ENCODE measurements at places on chromosomes 6 and 20. TPM values are rescaled to one million over a fixed set of nuclear protein-coding genes. Genes with fewer than 3 reads are reported as not detected.

GRCh38 chr20:33401184-33401920 lies at the start of gene CDK5RAP1:
TSS of gene CDK5RAP1 (minus strand) at chr20:33401519. CDS start at chr20:33397064, 4,455 bp downstream.
- DNase-seq, result peak; percentile 88
- peaks cover 24% of the 10 kb centered on the region for H3K4me1 ChIP-seq
- peak within 1 kb of the TSS; percentile 68 for H3K4me3 ChIP-seq

GRCh38 chr20:50679753-50680104 lies 11.6 kb downstream of the RIPOR3 start:
- DNase-seq, result no peak
- no peak overlapping the region for H3K4me3 ChIP-seq
- H3K27me3 ChIP-seq, result no peaks in the 10 kb centered on the region
- no peaks in the 10 kb centered on the region for H3K36me3 ChIP-seq
- H3K27ac ChIP-seq, result no peak overlapping the region

DNA sequence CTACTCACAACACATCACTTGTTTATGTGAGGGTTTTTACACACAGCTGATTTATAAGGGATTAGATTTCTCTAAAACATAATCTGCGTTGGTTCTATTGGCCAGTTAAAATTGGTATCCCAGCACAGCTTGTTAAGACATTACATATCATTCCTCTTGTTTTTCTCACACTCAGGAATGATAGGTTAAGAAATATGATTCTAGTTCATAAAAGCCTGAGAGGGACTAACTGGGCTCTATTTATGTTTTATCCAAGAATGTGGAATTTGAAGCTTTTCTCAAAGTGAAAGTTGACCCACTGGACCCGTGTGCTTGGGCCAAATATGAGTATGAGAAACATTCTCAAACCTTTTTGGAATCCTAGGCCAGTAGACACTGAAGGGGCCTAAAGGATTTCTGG lies 117.3 kb downstream of the TMEM170B start:
- no peaks in the 10 kb centered on the region for H3K36me3 ChIP-seq
- peaks cover 15% of the 10 kb centered on the region for H3K4me1 ChIP-seq
- H3K4me3 ChIP-seq, result no peak overlapping the region
- no peaks in the 10 kb centered on the region for H3K27me3 ChIP-seq

- H3K36me3 ChIP-seq, result no peaks in the 10 kb centered on the region
- H3K4me1 ChIP-seq, result no peaks in the 10 kb centered on the region
- no peak for DNase-seq
- H3K27ac ChIP-seq, result no peak overlapping the region
- no peaks in the 10 kb centered on the region for H3K27me3 ChIP-seq
These were observed 55.1 kb downstream of the CEBPB start for GRCh38 chr20:50245498-50246366.

- H3K27me3 ChIP-seq, result peaks cover 22% of the 10 kb centered on the region
- no peaks in the 10 kb centered on the region for H3K36me3 ChIP-seq
- peak; percentile 78 for DNase-seq
- no peak overlapping the region for H3K27ac ChIP-seq
- H3K4me1 ChIP-seq, result peaks cover 11% of the 10 kb centered on the region
These were observed 32.6 kb upstream of the FAM83D start for GRCh38 chr20:38893565-38894090.

DNA sequence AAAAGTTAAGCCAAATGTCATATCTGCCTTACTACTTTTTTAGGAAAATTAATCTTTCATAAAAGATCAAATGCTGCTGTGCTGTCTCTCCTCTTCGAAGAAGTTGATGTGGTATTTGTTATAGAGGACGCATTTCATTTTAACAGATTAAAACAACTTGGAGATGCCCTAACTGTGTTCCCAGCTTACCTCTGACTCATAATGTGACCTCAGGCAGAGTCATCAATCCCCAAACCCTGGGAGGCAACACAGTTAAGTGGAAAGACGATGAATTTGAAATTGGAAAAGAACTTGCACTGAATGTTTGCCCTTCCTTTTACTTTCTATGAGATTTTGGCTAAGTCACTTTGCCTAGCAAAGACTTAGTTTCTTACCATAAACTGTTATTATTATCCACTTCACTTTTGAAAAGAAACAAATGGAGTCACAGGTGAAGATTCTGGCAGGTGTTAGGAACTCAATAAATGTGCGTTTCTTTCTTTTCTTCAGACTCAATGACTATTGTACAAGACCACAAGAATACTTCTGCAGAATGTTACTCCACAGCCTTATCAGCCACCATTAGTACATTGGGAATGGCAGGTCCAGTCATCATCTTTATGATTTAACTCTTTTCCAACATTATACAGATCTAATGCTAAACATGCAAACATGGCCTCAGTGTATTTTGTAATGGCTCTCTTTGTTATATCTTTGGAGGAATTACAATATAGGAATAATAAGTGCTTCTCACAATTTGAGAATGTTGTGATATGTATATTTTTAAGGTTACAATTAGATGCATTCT lies 102.6 kb downstream of the COL21A1 start:
- H3K36me3 ChIP-seq, result no peaks in the 10 kb centered on the region
- no peak overlapping the region for H3K4me3 ChIP-seq
- H3K27ac ChIP-seq, result no peak overlapping the region

DNA sequence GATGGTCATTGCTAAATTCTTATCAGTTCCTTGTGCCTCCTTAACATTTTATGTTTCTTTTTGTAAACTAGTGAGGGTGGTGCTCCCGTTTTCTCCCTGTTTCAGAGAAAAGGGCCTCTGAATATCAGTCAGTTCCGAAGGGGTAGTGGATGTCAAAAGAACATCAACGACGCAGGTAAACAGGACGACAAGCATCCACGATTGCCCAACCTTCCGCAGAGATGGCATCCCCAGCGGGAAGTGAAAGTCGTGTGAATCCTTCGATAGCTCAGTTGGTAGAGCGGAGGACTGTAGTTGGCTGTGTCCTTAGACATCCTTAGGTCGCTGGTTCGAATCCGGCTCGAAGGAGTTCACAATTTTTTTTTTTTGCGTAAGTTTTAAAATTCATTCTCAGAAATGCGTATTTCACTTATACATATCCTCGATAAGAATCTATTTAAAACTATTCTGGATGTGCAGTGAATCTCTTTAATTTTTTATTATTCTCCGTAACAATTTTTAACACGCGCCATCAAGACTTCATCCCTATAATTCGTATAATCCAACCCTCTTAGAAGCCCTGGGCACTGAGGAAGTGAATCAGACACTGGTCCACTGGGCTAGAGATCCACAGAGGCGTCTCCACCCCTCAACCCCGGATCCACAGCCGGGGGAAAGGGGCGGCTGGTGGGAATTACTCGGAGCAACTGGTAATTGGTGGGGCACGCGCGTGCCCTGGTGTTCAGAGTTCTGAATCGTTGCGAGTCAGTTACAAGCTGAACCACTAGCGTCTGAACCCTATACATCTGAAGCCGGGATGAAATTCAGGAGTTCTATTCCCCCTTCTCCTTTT lies 27.9 kb upstream of the ABT1 start:
- H3K27ac ChIP-seq, result peak overlapping the region; percentile 66
- DNase-seq, result peak; percentile 98
- no peaks in the 10 kb centered on the region for H3K36me3 ChIP-seq
- H3K27me3 ChIP-seq, result no peaks in the 10 kb centered on the region

GRCh38 chr6:1406306-1407072 lies 17.1 kb downstream of the FOXF2 start:
- H3K4me3 ChIP-seq, result no peak overlapping the region
- H3K4me1 ChIP-seq, result no peaks in the 10 kb centered on the region
- no peaks in the 10 kb centered on the region for H3K36me3 ChIP-seq

- H3K27me3 ChIP-seq, result no peaks in the 10 kb centered on the region
- no peaks in the 10 kb centered on the region for H3K36me3 ChIP-seq
- H3K4me3 ChIP-seq, result no peak overlapping the region
- DNase-seq, result no peak
- no peaks in the 10 kb centered on the region for H3K4me1 ChIP-seq
These were observed 512.7 kb downstream of the DHX35 start for GRCh38 chr20:39474879-39475278.

DNA sequence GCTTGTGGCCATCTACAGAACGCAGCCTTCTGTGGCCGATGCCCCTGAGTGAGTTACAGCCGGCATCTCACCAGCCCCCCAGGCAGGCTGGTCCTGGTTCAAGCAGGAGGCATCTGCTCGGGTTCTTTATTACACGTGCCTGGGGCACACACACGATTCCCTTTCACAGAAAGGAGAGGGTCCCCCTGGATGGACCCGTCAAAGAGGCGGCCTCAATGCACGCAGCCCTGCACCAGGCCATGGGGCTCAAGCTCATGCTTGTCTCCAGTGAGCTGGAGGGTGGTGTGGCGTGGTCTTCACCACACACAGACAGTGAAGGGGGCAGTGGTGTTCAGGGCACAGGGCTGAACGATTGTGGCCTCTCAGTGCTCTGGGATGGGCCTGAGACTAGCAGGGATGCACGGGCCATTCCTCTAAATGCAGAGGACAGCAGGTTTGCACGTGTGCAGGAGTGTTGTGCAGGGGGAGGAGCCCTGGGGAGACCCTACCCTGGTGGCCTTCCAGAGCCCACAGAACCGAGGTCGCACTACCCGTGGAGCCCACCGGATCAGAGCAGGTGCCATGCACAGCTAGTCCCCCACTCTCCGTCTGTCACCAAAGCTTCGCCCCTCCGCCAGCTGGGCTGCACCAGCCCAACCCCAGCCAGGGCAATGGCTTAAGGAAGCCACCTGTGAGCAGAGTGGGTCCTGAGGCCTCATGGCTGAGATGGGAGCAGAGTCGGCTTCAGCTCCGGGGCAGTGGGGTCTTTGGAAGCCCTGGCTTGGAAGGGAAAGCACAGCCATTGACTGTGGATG lies 23.1 kb downstream of the FRMD1 start:
- H3K27me3 ChIP-seq, result no peaks in the 10 kb centered on the region
- H3K4me1 ChIP-seq, result peaks cover 11% of the 10 kb centered on the region
- no peak overlapping the region for H3K27ac ChIP-seq
- no peak for DNase-seq
- no peak overlapping the region for H3K4me3 ChIP-seq

DNA sequence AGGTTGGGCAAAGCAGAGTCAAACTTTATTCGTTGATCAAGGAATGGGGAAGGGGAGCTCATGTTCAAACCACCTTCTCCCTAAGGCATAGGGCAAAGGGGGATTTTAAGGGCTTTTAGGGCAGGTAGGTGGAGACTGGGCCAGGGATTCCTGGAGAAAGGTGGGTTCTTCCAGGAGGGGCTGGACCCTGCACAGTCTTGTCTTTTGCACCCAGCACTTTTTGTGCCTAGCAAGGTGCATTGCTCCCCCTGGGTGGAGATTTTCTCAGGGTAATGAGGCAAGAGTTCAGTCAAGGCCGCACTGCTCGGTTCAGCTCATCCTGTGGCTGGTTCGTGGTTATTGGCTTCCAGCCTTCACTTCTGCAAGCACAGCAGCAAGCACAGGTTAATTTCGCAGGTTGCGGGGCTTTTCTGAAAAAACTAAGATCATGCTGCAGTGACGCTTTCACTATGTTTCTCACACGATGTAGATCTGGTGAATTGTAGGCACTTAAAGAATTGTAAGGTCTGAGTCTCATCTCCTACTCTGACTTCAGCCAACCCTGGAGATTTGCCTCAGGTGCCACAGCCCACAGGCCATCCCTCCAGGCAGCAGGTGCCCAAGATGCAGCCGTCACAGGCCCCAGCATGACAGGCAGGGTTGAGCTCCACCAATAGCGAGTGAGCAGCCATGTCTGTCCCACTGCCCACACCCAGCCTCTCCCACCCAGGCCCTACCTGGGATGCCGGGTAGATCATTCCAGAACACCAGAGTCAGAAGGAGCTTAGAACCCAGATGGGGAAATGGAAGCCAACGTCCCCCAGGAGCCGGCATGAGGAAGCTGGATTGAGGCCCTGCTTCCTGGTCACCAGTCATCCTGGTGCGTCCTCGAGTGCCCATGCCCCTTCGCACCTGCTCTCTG lies 37.1 kb downstream of the SUN5 start:
- H3K27ac ChIP-seq, result peak overlapping the region; percentile 37
- no peaks in the 10 kb centered on the region for H3K27me3 ChIP-seq
- DNase-seq, result peak; percentile 27
- H3K4me3 ChIP-seq, result no peak overlapping the region
- H3K36me3 ChIP-seq, result no peaks in the 10 kb centered on the region

DNA sequence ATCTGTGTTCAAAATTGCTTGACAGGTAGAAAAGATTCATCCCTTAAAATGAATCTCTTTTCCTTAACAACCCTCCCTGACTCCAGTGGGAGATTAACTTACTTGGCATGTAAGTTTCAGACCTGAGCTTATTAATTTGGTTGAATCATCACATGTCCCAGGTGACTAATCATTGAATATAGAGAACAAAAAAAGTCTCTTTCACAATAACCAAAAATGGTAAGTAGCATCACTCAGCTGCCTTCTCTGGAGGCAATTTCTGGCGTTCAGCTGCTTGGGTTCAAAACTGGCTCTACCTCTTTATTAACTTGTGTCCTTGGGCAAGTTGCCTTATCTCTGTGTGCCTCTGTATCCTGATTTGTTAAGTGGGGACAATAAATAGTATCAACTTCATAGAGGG lies 2.9 kb downstream of the C6orf141 start:
- H3K4me3 ChIP-seq, result no peak overlapping the region
- H3K27ac ChIP-seq, result no peak overlapping the region
- H3K4me1 ChIP-seq, result no peaks in the 10 kb centered on the region
- no peaks in the 10 kb centered on the region for H3K36me3 ChIP-seq
- peaks cover 16% of the 10 kb centered on the region for H3K27me3 ChIP-seq

DNA sequence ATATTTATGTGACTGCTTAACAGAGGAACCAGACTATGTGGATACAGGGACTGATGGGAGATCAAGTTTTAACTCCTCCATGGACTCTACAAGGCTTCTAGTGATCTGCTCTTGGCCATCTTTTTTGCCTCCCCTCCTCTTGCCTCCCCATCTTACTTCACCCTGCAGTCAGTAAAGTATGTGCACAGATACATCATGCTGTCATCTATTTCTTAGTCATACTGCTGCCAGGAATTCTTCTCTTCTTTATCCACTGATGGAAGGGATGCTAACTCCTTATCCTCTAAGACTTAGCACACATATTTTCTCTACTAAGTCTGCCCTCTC lies 27.6 kb upstream of the FAM83C start:
- peak overlapping the region; percentile 80 for H3K27ac ChIP-seq
- peaks cover 34% of the 10 kb centered on the region for H3K4me1 ChIP-seq
- no peaks in the 10 kb centered on the region for H3K36me3 ChIP-seq
- H3K4me3 ChIP-seq, result no peak overlapping the region
- H3K27me3 ChIP-seq, result no peaks in the 10 kb centered on the region

GRCh38 chr6:80967609-80968008 lies 784.9 kb downstream of the TENT5A start:
- no peaks in the 10 kb centered on the region for H3K4me1 ChIP-seq
- no peaks in the 10 kb centered on the region for H3K27me3 ChIP-seq
- H3K27ac ChIP-seq, result no peak overlapping the region
- no peak for DNase-seq
- no peaks in the 10 kb centered on the region for H3K36me3 ChIP-seq
- H3K4me3 ChIP-seq, result no peak overlapping the region

The TRIM40 gene
- 11.6 TPM for total RNA-seq

The FNDC11 gene
- total RNA-seq, result not detected

All from transverse colon (tissue), 4 donors.